ENCODE measurements at places on chromosomes 7 and 10.
A peak's percentile ranks its signal among the peaks of the same experiment; 100 is the strongest.

DNA sequence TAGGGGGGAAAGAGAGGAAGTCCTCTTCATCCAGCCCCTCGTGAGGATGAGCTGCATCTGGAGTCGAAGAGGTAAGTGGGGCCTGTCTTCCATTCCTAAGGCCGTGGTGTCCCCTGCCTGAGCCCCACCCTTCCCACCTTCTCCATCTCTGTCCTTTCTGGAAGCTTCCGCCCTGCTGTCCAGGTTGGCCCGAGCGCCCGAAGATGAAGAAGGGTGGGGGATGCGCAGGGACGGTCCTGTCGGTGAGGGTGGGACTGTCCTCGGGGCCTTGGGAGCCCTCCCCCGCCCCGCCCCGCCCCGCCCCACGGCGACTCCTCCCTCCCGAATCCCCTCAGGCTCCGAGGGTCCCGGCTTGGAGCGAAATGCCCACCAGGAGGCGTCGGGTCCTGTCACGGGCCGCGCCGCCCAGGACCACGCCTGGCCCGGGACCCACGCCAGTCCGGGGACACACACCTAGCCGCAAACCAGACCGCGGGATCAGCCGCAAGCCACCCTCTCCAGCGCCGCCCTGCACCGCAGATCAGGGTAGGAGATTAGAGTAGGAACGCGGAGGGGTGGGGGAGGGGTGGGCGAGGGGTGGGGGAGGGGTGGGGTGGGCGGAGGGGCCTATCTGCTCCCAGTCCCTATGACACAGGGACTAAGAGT lies 15.3 kb downstream of the GPRIN2 start:
- DNase-seq, result no peak

DNA sequence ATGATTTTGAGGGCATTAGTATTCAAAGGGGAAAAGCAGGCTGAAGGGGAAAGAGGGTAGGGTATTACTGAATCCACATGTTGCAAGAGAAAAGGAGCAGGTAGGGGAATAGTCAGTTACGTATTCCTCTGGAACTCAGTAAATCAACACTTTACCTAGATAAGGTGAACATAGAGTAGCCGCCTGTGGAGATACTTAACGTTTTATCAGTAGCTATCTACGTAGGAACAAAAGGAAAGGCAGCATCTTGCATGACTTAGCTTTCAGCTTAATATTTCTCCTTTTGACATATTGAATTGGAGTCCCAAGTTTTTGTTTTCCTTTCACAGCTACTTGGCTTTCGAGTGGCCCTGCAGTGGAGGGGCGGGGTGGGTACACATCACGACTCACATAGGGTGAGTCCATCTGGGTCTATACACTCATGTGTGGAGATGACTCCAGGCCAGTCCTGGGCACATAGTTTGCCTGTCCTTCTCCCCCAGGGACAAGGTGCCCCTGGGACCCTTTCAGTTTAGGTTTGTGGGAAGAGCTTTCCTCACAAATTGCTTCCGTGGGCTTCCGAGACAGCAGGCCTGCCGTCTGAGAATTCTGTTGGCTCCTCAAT lies 48.1 kb downstream of the CCNY start:
- no peak for DNase-seq

DNA sequence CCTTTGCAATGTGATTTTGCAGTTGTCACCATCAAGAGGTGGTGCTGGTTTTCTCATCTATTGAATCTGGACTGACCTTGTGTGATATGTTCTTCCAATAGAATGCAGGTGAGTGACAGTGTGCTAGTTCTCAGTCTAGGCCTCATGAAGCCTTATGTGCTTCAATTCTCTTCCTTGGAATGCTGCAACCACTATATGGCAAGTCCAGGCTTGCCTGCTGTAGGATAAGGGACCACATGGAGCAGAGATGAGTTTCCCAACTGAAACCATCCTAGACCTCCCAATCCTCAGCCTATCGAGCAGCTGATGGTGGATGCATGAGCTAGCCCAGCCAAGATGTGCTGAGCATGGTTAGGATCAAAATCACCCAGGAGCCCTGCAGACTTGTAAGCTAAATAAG lies 32.6 kb upstream of the ARHGAP21 start:
- DNase-seq, result no peak

DNA sequence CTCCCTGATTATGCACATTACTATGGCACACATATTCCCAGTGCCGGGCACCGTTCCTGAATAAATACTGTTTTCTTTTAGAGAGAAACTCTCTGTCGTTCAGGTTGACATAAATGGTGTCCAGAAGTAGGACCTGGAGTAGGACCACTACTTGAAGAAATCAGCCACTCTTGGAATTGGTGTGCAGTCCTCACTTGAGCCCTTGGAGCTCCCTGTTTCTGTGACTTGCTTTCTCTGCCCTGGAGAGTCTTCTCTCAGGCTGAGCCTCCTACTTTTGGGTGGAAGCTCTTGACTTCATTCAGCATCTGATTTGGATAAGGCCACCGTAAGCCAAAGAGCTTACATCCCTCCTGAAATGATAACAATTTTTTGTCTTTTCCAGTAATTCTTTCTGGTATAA lies 29.7 kb upstream of the ANTXRL start:
- no peak for DNase-seq

GRCh38 chr10:126177417-126178030 lies 210.8 kb downstream of the ADAM12 start:
- peak; percentile 37 for DNase-seq

- no peak for DNase-seq
Measured at GRCh38 chr10:15244635-15245197, 76.2 kb upstream of the NMT2 start.

DNA sequence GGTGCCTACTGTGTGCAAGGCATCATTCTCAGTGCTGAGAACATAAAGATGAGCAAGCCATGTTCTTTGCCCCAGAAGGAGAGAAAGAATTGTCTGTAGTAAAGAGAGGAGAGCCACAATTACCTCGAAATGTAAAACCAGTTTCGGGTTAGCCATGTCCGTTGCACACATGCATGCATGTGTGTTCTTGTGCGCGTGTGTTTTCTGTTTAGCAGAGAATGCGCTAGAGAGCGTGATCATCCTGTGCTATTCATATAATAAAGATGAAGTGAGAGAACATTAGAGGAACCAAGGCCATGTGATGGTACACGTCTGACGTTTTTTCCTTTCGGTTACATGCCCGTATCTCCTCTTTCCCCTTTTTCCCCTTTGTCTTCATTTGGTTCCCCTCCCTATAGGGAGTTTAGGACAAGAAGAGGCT lies 158.2 kb downstream of the CELF2 start:
- peak; percentile 15 for DNase-seq

DNA sequence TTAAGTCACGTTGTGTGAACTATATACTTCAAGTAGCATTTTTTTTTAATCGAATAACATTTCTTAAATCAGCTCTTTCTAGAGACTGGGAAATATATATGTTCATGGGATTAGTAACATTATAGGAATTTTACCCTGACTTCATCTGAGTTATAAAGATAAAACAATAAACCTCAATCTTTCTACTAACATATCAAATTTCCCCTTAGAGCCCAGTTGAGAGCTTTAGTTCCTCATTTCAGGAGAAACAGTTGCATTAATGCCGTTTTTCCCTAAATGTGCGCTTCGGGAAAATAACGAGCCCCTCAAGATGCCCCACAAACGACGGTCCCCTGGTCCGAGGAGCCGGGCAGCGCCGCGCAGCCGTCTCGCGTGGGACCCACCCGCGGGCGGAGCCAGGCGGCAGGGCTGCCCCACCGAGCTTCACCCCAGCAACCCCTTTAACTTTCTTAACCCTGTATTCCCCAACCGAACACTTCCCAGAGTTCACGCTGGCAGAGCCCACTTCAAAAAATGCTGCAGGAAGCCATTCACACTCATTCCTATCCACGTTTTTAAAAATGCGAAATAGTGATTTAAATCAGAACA lies 152.5 kb upstream of the YAE1 start:
- no peak for DNase-seq

DNA sequence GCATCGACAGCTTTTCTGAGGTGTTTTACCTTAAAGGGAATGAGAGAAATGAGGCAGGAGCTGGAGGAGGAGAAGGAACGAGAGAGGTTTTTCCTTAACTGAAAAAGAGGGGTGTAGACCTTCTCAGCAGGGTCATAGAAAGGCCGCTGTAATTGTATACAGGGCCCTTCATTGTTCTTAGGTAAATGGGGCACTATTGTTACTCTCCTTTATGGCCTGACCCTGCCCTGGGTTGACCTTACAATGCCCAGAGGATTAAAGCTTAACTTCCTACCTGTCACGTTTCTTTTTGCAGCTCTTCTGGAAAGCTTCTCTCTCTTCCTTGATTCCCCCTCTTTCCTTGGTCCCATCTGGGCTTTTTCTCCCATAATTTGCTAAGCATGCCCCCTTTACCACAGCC lies 13.7 kb upstream of the PDLIM1 start:
- DNase-seq, result no peak

DNA sequence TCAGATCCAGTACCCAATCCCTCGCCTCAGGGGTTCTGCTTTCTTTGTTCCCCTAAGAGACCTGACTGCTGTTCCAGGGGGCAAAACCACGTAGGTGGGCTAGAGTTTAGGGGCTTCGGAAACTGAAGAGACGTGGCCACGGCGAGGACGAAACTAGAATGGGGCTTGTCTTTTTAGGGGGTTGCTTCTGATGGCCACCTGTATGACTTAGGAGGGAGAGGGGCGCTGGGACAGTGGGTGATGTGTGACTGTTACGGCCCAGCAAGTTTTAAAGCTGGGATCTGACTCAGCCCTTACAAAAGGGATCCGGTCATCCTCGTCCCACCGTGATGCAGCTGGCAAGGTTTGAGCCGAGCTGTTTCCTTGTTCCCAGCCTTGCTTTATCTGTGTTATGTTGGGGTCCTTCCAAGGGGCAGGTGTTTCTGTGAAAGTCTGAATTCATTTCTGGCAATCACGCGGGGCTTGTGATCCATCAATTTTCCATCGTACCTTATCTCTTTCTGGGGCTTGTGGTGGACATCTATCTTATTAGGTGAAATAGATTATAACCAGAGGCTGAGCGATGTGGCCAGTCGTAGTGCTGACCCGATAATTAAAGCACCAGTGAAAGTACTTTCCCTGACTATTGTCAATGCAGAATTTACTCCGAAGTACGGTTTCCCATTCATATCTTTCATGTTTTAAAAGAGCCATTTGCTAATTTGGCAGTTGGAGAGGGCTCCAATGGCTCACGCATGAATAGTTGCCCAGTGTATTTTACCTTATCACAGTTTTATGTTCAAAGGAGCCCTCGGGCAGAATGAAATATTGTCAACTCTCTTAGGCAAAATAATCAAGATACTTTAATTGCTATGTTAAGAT lies 830 bp downstream of the MET start:
- peak; percentile 36 for DNase-seq

DNA sequence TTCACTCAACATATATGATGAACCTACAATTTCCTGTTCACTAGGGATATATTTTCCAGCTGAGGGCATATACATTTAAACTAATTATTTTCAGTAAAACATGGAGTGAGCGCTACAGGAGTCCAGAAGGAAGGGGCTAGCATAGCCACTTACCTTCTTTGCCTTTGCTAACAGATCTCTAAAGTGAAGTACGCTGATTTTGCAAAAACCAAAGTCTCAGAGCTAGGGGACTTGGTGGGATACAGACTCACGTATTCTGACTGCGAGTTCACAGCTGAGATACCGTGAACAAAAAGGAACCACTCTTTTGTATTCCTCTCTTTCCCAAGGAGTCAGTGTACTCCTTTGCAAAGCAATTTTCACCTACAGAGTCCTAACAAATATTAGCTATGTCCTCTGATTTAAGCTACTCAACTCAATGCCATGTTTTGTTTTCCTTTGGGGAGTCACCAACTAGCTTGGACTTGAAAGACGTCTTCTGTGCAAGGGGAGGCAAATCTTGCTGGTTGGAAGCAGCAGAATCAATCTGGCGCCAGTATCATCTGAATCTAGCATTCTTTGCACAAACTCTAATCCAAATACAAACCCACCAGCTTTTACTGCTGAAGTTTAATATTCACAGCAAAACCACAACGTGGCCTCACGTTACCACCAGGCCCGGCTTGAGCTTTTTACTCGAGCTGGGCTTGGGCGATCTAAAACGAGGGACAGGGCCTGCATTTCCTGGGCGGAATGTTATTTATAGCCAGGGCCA lies 657 bp downstream of the CDNF start:
- DNase-seq, result peak; percentile 41

DNA sequence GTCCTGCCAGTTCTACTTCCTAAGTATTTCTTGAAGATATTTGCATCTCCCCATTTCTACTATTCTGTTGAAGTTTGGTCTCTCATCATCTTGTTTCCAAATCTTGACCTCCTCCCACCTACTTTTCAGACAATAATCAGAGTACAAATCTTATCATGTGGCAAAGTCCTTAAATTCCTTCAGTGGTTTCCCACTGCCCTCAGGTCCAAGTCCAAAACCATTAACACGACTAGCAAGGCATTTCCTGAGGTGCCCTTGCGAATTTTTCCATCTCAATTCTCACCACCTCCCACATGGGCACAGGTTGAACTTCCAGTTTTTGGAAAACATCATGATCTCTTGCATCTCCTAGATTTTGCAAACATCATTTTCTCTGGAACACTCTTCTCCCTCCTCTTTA lies 97.2 kb upstream of the CDK1 start:
- DNase-seq, result no peak

DNA sequence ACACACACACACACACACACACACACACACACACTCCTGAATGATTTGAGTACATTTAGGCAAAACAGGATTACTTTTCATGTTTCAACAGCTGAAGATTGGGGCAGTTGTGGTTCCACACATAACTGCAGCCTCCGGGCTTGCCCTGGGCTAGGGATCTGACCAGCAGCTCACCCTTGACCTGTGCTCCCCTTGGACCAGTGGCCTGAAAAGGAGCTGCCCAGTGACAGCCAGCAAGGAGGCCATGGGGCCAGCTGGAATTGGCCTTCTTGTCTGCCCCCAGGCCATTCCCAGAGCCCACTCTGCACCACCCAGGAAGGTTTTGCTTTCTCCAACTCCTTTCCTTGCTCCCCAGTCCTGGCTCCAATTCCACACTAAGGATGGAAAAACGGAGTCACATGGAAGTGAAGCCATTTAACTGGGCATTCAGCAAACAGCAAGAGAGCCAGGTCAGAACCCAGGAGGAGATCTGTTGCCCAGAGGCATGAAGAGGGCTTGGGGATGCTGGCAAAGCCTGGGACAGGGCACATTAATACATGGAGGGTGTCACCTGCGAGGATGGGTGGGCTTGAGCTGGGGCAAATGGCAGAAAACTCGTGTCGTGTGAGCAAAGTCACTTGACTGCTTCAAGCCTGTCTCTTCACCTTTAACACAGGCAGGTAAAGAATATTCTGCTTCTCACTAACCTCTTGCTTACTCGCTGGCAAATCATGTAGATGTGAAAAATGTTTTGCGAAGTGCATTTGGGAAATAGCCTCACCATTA lies 61.5 kb upstream of the GDF10 start:
- DNase-seq, result no peak

DNA sequence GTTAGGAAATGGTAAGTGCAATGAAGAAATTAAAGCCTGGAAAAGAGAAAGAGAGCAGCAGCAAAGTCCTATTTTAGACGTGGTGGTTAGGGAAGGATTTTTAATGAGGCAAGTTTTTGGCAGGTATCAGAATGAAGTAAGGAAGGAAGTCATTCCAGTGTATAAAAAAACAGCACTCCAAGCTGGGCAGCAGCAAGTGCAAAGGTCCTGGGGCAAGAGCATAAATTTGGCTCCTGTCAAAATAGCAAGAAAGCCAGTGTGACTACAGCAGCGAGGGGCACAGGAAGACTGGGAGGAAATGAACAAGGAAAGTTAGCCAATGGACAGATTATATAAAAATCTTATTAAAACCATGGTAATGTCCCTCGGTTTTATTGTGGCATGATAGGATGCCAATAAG lies 90.2 kb downstream of the PPP1R3A start:
- no peak for DNase-seq
